ACHN (cell line): ENCODE measurements at places on chromosomes 7 and 10.

GRCh38 chr7:81638198-81638597 lies 131.6 kb downstream of the HGF start:
- DNase-seq = no peak

DNA sequence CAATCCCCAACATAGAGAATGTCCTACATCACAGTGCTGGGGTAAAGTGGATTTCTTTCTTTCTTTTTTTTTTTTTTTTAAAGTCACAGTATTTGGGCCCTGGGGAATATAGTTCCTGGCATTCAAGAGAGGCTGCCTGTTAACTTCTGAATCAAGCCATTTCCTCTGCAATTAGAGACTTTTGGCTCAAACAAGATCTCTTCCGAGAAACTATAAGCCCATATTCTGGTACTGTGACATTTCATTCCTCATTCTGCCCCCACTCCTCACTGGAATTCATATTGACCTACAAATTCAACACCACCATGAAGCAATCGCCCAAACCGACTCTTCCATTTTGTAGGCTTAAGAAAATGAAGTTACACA lies 187.4 kb downstream of the PHTF2 start:
- no peak for DNase-seq

- no peak for DNase-seq
Measured at GRCh38 chr10:43257347-43258210, 9.3 kb downstream of the RASGEF1A start.

DNA sequence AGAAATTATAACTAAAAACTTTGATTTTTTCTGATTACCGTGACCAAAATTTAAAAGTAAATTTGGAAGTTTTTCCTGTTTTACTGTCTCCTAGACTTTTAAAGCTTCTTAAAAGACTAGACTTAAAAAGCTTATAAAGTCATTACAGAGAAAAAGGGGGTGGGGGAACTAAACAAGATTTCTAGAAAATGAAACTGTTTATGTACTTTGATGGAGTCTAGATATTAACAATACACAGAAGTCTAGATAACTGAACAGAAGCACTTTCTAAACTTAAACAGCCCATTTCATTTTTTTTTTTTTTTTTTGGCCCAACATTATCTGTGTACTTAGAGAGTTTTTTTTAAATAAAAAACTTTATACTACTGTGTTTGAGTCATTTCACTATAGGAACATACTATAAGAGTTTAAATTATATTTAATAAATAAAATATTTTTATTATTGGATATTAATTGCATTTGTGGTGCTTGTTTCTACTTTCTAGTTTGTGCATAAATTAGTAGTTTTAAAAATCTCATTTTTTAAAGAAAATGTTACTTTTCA lies 98.5 kb downstream of the PHTF2 start:
- DNase-seq = no peak

- no peak for DNase-seq
Measured at GRCh38 chr10:118771976-118772375, 17.2 kb upstream of the CACUL1 start.

DNA sequence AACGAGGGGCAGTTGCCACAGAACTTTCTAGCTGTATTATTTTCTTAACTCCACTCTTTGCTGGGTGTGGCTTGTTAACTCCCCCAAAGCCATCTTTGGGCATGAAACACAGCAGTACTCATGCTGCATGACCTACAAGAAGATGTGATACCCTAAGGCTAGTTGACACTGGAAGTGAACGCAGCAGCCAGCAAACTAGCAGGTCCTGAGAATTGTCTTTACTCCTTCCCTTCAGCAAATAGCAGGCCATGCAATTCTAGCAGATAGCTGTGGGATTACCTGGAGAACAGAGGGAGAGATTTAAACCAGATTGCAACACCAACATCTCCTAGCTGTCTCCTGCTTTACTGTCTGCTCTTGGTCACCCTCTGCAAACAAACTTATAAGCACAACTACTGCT lies 688.0 kb upstream of the ZWINT start:
- no peak for DNase-seq

DNA sequence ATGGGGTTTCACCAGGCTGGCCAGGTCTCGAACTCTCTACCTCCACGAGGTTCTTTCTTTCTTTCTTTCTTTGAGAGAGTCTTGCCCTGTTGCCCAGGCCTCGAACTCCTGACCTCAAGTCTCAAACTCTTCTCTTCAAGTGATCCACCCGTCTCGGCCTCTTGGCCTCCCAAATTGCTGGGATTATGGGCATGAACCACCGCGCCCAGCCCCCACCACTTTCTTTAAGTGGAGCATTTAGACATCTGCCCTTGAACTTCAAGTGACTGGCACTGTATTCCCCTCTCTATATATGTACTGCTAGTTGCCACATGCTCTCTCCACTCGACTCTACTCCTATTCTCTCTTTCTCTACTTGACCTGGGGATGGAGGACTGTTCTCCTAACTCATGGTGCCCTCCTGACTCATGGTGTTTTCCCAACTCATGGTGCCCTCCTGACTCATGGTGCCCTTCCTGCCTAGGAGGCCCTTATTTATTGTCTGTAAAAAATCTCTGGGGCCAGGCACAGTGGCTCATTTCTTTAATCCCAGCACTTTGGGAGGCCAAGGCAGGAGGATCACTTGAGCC lies 19.3 kb upstream of the ACHE start:
- no peak for DNase-seq

GRCh38 chr10:66045859-66046258 lies 880.0 kb upstream of the LRRTM3 start:
- DNase-seq = no peak

DNA sequence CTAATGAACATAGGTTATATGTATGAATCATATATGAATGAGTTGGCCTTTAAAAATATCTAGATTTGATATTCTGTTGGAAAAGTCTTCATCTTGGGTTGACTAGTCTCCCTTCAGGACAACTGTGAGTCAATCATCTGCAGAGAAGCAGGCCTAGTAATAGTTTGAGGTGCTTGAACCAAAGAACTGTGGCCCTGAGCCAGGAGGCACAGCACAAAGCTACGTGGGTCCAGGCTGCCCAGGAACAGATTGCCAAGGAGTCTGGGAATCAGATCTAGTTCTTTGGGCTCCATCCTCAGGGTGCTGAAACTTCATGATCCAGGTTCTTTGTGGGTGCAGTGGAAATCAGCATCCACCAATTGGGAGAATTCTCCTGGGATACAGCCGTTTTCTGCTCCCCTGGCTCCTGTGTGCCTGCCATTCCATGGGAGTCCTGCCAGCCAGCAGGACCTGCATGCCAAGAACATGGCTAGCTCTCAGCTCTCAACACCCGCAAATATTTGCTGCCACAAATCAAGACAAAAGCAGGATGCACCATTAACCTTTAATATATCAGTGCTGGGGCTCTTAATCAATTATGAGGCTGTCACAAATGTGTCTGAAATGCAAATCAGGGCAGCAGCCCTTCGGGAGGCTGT lies 709.0 kb downstream of the GRID1 start:
- no peak for DNase-seq

DNA sequence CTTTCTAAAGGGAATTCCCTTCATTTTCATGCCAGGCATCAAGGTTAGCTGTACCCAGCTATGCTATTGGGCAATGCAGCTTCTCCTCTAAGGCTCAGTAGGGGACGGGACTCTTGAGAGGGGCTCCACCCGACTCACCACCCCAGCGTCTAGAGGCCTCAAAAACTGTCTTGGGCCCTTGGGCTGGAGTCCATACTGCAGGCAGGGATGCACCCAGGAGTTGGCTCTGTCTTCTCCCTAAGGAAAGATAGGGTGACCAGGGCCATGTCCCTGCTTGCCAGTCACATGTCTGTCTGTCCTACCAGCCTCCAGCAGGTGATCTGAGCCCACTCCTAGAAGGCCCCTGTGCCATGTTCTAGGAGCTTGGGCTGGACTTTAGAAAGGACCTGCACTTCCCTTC lies 1.2 kb downstream of the OPN4 start:
- DNase-seq = no peak

- no peak for DNase-seq
Measured at GRCh38 chr10:121791761-121792160, 136.1 kb downstream of the ATE1 start.

DNA sequence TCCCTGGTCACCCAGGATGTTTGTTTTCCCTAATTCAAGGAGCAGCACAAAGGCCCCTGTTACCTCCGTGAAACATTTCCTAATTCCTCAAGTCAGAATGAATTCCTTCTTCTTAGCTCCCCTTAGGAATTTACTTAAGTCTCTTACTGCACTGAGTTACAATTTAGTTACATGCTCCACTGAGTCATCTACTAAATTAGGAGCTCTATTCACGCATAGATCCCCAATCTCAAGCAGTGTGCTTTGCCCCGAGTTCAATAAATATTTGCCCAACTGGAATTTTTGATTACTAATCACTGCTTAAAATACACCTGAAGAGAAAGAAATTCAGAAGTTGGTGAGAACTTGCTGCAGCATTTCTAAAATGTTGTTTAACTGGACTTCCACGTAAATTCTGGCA lies 329.4 kb upstream of the MYO3A start:
- DNase-seq = no peak

GRCh38 chr10:114100848-114101741 lies 57.4 kb downstream of the ADRB1 start:
- DNase-seq = peak; percentile 46

GRCh38 chr10:74249865-74250264 lies 98.8 kb downstream of the ADK start:
- DNase-seq = no peak

- no peak for DNase-seq
Measured at GRCh38 chr7:137296576-137296975, 47.0 kb downstream of the PTN start.

DNA sequence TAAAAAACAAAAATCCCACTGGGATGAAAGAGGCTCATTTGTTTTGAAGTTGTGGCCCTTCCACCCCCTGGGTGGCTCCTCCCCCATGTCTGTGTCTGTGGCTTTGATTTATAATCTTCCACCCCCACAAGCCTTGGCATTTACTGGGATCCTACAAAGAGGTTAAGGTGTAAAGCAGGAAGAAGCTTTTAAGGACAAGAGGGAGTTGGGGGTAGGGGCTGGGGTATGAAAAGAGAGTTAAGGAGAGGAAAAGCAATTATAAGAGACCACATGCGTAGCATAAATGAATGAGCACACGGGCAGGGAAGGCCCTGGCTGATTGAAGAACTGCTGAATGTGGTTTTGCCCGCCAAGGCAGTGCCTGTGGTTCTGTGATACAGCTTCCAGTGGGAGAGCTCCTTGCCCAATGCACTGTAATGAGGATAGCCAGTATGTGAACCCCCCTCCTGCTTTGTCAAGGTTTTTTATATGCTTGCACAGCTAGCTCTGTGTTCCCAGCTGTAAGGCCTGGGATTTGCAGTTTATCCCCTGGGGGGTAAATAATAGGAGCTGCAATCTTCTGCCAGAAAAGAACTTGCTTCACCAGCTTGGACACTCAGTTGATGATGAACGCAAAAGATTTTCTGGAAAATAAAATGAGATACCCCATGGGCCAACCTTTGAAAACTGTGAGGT lies 34.7 kb upstream of the KMT2E start:
- no peak for DNase-seq

DNA sequence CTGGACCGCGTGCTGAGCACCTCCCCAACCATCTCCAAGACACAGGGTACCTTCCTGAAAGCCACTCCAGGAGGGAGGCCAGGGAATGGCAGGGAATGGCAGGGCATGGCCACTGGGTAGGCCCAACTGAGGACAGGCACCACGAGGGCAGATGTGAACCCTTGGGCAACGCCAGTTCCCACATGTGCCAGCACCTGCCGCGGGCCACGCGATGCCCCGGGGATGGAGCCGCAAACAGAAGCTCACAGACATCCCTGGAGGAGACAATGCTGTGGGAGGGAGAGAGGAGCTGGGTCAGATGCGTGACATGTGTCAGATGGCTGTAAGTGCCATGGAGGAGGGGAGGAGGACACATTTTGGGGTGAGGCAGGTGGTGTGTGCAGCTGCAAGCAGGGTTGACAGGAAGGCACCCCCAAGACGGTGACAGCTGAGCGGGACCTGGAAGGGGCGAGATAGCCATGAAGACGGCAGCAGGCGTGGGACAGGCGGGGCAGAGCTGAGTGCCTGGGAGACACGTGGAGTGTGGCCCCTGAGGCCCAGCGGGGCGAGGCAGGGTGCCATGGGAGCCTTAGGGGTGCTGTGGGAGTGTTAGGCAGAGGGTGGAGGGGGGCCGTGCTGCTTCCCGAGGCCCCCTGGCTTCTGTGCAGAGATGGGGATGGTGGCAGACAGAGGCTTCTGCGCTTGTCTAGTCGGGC lies 27.7 kb downstream of the IQCE start:
- DNase-seq = no peak

- no peak for DNase-seq
Measured at GRCh38 chr7:142563470-142563869, 185.8 kb upstream of the PRSS1 start.

DNA sequence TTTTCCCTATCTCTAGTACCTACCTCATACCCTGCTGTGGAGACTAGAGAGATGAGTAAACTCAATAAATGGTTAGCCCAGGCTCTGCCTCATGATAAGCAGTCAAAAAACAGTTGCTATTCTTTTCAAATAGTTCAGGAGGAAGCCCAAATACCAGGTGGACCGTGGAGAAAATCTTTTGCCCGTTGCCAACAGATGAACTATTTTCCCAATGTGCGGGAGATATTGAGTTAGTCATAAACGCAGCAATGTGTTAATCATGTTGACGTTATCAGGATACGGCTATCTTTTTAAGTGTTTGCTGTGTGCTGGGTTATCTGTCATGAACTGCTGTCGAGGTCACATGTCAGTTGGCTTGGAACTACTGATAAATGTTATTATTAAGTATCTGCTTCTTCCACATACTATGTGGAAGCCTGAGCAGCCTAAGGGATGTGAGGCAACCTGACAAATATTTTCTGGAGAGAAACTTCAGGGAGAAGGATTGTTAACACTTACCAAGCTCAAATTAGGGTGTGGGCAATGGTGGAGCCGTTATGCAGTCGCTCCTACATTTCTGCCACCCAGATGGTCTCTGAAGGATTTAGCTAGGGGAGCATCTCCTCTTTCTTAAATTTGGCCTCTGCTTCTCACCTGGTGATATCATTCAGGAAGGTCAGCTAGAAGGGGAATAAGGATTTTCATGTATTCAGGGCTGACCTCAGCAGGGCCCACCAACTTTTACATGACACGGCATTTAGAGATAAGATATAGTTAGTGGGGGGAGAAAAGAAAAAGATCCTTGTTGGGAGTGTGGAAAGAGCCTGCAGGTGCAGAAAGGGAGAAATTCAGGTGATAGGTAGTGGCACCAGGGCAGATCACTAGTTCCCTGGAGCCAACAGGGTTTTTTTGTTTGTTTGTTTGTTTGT lies 33.5 kb upstream of the SLC26A3 start:
- DNase-seq = no peak

GRCh38 chr10:12691596-12691995 lies 309.9 kb downstream of the CCDC3 start:
- DNase-seq = no peak

- DNase-seq = no peak
Measured at GRCh38 chr7:69196593-69196992, 401.7 kb upstream of the AUTS2 start.

DNA sequence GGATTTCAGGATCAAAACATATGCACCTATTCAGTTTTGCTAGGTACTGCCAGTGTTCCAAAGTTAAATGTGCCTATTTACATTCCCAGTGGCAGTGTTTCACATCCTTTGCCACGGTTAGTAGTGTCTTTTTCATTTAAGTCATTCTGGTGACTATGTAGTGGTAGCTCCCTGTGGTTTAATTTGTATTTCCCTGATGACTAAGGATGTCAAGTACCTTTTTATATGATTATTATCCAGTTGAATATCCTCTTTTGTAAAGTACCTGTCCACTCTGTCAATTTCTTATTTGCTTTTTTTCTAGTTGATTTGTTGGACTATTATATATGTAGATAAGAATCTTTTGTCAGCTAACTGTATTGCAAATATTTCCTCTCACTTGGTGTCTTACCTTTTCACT lies 45.1 kb downstream of the TMEM60 start:
- DNase-seq = no peak

- DNase-seq = no peak
Measured at GRCh38 chr7:153027210-153027609, 267.7 kb downstream of the ACTR3B start.

GRCh38 chr7:2438186-2438585 lies 34.8 kb downstream of the CHST12 start:
- DNase-seq = no peak
